Fibroblast of skin of right biceps (primary cell): ENCODE measurements at places on chromosomes 13 and 19.

GRCh38 chr13:105334211-105334610, 1201.3 kb downstream of the EFNB2 start:
- peak; percentile 72 for DNase-seq

DNA sequence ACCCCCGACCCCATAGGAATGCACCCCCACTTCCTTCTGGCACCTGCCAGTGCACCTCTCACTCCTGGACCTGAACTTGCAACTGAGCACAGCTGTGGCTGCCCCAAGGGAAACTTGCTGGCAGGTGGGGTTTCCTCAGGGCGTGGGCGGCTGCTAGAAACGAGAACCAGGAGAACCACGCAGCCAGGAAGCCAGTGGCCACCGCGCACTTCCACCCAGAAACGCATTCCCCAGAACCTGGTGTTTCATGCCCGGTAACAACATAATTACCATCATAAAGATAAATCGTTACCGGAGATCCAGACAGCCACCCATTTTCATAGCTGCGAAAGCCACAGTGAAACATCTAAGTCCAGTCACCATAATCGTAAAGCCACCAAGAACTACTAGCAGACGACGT, 75.2 kb upstream of the C13orf46 start:
- DNase-seq = no peak

- DNase-seq = no peak
These were observed 41.9 kb downstream of the ERICH4 start for GRCh38 chr19:41484822-41485221.

GRCh38 chr13:45575146-45575829, 40.3 kb downstream of the ERICH6B start:
- DNase-seq = no peak

- DNase-seq = peak; percentile 37
These were observed 32.0 kb upstream of the TUBGCP3 start for GRCh38 chr13:112619730-112620631.

- DNase-seq = no peak
These were observed 12.3 kb upstream of the SACS start for GRCh38 chr13:23445794-23446193.

DNA sequence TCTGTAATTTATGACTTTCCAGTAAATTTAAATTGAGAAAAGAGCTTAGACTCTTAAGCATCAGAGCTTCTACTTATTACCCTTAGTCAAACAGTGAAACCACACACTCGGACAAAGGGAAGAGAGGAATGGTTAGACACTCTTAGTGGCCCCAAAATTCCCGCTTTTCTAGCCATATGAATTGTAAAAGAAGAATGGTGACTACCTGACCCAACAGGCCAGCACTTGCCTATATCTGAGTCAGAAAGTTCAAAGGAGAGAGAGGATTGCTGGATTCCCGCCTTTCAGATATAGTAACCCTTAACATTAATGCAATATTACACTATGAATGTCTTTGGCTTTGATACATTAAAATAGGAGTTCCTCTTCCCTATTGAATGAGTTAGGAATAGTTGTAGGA, 317.3 kb downstream of the PCDH17 start:
- DNase-seq = no peak

DNA sequence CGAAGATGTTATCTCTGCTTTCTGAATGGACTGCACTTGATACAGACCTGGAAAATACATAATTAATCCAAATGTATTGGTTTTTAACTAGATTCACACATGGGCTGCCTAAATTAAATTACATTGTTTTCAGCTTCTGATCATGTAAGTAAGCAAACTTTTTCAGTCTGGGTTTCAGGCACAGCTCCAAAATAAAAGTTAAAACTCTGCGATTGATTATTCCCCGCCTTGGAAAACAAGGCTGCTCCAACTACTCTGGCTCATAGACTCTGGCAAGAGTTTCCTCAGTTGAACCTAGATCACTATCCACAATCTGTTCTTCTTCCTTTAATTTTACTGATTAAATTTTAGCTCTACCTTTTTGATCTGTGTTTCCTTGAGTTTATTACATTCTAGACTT, 526.0 kb upstream of the SPRY2 start:
- DNase-seq = no peak

GRCh38 chr13:86377451-86377850, 578.2 kb upstream of the SLITRK6 start:
- no peak for DNase-seq

GRCh38 chr13:46404733-46405100, 17.7 kb upstream of the RUBCNL start:
- DNase-seq = no peak
